ENCODE measurements at places on chromosomes 7 and 10.

GRCh38 chr7:143850682-143851081, 51.3 kb downstream of the TCAF1 start:
- no peak for DNase-seq

DNA sequence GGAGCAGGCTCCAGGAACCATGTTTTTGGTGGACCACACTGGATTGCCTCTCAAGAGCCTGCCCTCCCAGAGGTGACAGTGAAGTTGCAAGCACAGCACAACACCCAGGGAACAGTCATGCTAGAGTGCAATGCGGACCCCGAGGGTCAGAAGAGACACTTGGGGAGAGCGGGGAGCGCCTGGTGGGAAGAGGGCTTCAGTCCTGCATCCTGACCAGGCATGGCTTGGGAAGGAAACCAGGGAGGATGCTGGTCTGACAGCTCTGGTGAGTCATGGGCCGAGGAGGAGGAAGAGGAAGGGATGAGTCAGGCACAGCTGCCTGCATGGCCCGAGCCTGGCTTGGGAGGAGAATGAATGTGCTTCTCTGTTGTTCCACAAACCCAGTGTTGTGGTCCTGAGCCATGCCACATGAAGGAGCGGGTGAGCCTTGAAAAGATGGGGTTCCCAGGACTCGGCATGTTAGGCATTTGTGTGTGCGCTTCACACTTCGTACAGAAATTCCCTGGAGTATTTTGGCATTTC, 29.5 kb upstream of the ANKRD2 start:
- DNase-seq: no peak

DNA sequence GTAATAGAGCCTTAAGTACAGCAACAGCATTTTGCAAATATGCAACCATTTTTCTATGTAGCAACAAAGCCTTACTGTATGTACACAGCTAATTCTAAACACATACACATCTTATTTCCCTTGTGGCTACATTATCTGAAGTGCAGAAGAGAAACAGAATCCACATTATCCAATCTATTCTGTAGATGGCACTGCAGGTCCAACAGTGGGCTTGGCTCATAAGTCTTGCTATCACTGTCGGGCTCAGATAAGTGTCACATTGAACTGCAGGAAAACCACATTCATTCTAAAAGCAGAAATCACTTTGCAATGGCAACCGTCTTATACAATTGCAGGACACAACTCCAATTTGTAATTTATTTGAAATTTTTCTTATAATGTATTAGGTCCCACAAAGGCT, 109.8 kb upstream of the NOBOX start:
- no peak for DNase-seq

- DNase-seq: no peak
These were observed 986.9 kb downstream of the REEP3 start for GRCh38 chr10:64508029-64508661.

GRCh38 chr10:85642082-85642420, 724.5 kb downstream of the GRID1 start:
- no peak for DNase-seq

- no peak for DNase-seq
These were observed 292.1 kb downstream of the BBS9 start for GRCh38 chr7:33421429-33421828.

DNA sequence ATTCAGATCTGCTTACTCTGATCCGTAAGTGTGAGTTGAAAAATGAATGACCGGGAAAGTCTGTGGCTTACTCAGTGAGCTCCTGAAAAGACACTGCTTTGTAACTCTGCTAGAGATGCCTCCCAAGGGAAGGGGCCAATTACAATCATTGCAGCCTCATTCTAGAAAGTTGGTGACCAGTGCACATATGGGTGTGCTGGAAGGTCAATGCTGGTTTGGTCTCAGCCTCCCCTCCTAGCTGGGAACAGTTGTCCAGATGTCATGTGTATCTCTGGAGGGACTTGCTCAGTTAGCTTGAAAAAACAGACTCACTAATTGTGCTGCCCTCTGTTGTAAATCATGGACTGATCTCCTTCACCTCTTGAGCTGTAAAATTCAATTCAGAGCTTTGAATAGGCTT, 405.0 kb downstream of the ADRA2A start:
- DNase-seq: no peak

DNA sequence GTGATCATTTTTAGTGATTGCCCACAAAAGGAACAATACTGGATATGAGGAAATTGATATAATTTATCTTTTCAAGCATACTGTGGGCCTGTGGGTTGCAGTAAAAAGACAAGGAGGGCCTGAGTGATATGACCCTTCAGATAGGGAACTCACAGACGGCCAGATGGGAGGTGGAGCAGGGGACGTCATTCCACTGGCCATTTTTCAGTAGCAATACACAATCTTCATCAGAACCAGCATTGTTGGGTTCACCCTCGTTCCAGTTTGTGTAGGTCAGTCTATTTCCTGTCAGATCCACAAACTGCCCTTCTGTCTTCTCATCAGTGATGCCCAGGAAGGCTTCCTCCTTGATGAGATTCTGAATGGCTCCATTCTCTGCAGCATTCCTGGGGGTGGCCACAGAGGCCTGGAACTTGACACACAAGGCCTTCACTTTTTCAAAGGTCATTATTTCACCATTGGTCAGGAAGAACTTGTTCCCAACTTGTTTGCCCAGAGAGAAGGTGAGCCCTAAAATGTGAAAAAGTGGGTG, 4.5 kb downstream of the MBL2 start:
- DNase-seq: no peak

DNA sequence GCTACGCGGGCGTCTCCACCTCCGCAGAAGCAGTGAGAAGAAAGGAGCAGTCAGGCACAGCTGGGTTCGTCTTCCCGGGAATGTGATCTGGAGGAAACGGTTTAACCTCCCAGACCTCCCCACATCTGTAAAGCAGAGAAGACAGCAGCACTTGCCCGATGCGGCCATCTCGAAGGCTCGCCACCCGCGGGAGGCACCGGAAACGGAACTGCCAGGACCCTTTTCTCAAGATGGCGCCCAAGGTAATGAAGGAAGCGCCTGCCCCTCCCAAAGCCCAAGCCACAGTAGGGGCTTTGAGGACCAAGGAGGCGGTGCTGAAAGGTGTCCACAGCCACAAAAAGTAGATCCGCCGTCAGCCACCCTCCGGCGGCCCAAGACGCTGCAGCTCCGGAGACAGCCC, 41.7 kb downstream of the ASB13 start:
- DNase-seq: no peak

- no peak for DNase-seq
These were observed 369.9 kb downstream of the WDR11 start for GRCh38 chr10:121221072-121221471.

GRCh38 chr7:133021196-133021595, 60.7 kb downstream of the CHCHD3 start:
- DNase-seq: no peak

- no peak for DNase-seq
These were observed 291.9 kb downstream of the PARD3 start for GRCh38 chr10:34523017-34523767.

- no peak for DNase-seq
These were observed 76.7 kb downstream of the GPR26 start for GRCh38 chr10:123742751-123743440.

DNA sequence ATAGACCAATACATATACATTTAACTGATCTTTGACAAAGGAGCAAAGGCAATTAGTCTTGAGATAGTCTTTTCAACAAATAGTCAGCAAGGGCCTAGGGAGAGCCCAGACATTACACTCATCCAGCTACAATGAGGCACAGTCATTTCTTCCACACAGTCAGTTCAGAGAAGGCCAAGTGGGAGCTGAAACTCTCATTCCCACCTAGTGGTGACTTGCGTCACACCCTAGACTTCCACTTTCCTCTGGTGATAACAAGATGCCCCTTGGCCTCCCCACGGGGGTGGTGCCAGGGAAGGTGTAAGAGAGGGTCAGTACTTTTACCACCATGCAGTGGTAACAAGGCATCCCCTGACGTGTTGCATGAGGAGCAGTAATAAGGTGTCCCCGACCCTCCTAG, 8.0 kb downstream of the FRMPD2 start:
- no peak for DNase-seq

Data from activated naive CD4-positive, alpha-beta T cell (primary cell).